ENCODE measurements at places on chromosomes 6 and 20.
A peak's percentile ranks its signal among the peaks of the same experiment; 100 is the strongest.

- peak; percentile 69 for DNase-seq
These were observed 2.8 kb upstream of the DIDO1 start for GRCh38 chr20:62929051-62929538.

GRCh38 chr6:110338820-110339470 lies 19.2 kb downstream of the METTL24 start:
- no peak for DNase-seq

GRCh38 chr6:141056945-141057625 lies 1075.6 kb upstream of the GJE1 start:
- DNase-seq: no peak

GRCh38 chr6:105793130-105793529 lies 293.0 kb upstream of the PRDM1 start:
- no peak for DNase-seq

DNA sequence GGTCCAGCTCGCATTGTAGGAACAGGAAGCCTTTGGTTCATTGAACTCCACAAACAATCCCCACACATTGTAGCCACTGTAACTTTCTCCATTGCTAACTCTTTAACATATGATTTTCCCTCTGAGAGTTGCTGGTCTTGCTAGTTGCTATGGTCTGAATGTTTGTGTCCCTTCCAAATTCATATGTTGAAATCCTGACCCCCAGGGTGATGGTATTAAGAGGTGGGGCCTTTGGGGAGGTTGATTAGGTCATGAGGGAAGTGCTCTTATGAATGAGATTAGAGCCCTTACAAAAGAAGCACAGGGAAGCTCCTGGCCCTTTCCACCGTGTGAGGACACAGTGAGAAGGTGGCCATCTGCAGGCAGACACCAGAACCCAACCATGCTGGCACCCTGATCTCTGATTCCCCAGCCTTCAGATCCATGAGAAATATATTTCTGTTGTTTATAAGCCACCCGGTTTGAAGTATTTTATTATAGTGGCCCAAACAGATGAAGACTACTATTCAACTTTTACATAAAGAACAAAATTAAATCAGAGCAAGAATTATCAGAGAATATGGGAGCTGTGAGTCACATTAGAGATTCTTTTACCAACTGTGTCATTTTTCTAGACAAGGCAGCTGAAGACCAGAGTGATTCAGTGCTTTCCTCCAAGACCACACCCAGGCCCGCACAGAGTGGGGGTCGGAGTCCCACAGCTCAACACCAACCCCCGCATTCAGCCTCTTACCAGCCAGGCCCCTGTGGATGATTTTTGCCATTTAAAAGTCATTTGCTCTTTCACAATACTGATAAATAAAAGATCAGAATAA lies 143.0 kb downstream of the SAMD5 start:
- DNase-seq: no peak

DNA sequence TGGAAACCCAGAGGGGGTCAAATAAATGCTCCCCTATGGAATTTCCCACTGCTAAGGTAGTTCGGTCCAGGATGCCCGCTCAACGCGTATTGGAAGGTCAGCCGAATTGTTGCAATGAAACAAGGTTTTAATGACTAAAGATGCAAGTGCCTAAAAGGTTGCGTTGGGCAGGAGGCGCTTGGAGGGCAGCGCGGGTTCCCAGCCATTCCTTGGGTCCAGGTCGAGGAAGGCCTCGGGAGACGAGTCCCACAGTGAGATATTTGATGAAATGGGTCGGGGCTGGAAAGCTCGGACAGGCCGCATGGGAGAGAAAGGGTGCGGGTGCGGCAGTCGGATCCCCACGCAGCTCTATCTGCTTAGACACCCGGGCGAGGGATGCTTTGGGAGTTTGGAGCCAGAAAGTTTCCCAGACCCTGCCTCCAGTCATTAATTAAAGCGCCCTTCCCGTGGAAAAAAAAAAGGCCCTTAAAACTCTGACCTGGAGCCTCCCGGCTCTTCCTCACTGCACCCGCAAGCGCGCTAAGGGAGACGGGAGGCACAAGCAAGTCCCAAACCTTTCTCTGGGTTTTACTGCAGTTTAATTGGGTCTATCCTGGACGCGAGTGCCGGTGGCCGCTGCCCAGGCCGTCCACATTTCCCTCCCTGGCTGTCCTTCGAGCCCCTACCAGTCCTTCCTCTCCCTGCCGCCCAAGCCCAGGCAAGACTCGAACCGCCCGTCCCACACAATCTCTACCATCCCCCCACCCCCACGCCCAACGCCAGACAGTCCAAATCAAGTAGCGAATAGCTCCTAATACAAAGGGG lies 24.2 kb downstream of the TFAP2A start:
- DNase-seq: no peak

DNA sequence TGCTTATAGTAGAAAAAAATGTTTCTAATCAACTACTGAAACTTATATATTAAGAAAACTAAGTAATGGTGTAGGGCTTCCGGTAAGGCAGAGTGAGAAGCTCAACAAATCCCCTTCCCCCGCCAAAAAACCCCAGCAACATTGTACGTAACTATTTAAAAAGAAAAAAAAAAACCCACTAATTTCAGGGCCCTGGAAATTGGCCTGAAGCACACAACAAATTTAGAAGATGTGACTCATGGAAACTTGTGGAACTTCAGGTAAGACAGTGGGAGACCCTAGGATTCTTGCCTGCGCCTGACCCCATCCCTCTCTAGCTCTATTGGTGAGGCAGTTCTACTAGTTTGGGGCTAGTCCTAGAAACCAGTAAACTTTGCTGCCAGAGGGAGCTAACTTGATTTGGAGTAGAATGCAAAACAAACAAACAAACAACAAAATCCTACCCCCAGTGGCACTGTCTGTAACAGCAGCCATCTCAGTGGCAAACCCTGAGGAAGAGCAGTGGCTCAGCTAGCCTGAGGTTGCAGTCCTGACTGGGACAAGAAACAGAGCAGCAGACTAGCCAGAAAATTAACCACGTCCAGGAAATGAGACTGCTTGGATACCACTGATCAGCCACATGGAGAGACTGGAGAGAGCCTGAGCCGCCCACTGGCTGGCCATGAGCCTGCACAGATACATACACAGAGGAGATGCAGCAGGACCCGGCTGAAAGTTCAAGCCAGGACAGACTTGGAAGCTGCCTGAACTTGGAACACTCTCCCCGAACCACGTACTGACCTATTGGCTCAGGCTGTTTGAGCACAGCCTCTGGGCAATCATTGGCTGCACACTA lies 135.1 kb downstream of the TBXT start:
- DNase-seq: no peak

GRCh38 chr6:148436466-148436865 lies 93.8 kb downstream of the SASH1 start:
- no peak for DNase-seq

- no peak for DNase-seq
These were observed 5.1 kb upstream of the ULBP2 start for GRCh38 chr6:149936743-149937142.

- DNase-seq: no peak
These were observed 579.9 kb downstream of the EPM2A start for GRCh38 chr6:145155411-145155810.

- DNase-seq: no peak
These were observed 197.8 kb downstream of the OGFRL1 start for GRCh38 chr6:71486461-71486860.

- no peak for DNase-seq
These were observed 4.6 kb upstream of the ZSCAN9 start for GRCh38 chr6:28220257-28221133.

DNA sequence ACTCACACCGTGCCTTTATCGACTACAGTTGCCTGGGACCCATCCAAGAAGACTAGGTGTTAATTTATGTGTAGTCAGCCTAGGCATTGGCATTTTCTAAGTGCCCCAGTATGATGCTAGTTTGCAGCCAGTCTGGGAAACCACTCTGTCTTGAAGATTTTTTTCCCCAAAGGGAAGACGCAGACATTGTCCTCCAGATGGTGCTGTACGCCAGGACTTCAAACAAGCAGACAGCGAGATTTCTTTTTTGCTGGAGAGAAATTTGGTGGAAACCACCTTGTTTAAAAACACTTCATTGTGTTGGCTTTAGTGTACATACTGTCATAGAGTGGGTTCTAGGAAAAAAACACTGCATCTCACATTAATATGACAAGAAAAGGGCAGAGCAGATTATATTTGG lies 30.0 kb downstream of the ALDH5A1 start:
- no peak for DNase-seq

DNA sequence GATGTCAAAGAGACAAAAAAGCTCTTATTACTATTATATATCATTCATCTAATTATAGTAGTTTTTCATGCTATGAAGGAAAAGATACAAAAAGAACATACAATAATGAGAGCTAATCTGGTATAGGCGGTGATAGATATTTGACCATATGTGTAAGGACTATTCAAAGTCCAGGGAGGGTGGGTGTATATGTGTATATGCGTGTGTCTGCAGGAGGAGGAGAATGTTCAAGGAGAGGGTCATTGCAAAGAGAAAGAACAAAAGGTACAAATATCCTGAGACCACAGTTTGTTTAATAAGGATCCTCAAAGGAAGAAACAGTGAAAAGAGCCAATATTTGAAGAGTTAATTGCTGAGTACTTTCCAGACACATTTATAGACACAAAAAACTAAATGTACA lies 1288.6 kb upstream of the CITED2 start:
- no peak for DNase-seq

DNA sequence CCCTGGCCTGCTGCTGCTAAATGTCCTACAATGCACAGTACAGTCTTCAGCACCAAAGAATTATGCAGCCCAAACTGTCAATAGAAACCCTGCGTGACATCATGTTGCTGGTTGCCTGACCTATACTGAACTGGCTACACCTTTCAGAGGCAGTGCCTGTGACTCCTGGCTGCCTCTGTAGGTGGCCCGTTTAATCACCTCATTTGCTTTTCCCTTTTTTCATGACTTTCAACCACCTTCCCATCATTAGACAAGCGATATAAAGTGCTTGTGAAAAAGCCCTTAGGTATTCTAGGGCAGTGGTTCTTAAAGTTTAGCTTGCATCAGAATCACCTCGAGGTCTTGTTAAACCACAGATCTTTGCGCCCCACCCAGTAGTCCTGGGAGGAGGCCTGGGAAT lies 33.0 kb upstream of the RIPOR2 start:
- no peak for DNase-seq

- DNase-seq: no peak
These were observed 14.6 kb downstream of the RTEL1 start for GRCh38 chr20:63672666-63673065.

DNA sequence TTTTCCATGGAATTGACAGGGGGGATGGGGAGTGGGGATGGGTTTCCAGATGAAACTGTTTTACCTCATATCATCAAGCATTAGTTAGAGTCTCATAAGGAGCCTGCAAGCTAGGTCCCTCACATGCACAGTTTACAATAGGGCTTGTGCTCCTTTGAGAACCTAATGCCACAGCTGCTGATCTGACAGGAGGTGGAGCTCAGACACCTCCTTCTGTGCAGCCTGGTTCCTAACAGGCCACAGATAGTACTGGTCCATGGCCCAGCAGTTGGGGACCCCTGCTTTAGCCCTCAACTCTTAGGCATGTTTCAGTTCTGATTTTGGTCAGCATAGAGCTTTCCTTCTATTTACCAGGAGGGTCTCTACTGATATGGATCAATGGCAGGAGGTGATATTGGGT lies 251.6 kb downstream of the LAMA2 start:
- DNase-seq: no peak

DNA sequence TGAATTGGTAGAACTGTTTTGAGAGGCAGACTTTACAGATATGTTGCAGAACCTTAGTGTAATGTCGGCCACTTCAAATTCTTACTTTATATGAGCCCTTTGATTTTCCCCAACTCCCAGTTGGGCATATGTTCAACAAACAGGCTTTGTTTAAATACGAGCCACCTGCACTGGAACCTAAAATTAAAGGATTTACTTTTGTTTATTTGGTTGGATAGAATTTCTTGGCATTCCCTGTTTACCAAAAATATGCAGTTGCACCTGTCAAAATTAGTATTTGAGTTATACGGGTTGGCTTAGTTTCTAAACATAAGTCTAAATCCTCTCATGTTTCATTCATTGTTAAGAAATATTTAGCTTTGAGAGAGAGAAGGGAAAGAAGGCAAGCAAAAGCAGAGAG lies 2.4 kb upstream of the GLYATL3 start:
- no peak for DNase-seq

- DNase-seq: no peak
These were observed 15.4 kb downstream of the SPINT3 start for GRCh38 chr20:45500022-45500421.

DNA sequence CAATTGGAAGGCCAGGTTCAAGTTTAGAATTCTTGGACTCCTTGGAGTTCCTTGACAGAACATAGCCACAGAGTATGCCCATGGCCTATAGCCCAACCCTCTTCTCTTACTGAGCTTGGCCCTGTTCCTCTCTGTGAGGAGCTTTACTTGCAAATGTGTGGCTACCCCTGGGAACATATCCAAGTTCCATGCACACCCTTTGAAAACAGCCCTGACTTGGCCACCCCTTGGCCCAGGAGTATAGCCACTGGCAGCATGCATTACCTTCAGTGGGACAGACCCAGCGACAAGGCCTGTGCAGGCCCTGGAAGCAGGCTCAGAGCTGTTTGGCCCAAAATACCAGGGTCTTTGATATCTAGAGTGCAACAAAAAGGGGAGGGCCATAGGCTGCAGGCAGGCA lies 19.5 kb upstream of the MAS1 start:
- no peak for DNase-seq

DNA sequence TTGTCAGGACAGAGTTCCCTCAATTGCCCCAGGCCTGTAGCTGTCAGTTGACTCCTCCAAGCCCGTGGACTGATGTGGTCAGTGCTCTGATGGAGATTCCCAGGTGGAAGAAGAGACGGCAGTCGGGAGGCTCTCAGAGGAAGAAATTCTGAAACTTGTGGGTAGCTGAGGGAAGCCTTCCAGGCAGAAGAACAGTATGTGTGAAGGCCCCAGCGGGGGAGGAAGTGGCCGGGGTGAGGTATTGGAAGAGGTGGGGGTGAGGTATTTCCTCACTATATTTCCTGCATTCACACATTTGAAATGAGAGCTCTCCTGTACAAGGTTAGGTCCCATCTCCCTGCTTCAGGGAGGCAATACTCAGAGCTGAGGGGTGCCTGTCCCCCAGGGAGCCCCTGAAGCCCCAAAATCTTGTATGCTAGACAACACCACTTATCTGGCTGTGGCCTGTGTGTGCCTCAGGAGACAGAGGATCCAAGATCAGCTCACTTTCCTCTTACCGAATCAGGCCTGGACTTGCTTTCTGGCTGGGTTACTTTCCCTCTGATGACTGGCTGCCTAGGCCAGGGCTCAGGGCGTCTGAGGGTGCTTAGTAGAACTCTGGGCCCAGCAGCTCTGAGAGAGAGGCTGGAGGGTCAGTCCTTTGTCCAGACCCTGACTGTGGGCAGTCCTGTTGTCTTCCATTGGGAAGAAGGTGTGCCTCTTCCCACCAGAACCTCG lies 49.3 kb upstream of the MYL9 start:
- peak; percentile 76 for DNase-seq
